ENCODE measurements at places on chromosomes 6 and 20.
A peak's percentile ranks its signal among the peaks of the same experiment; 100 is the strongest.

GRCh38 chr6:23282252-23283021 lies 713.1 kb downstream of the HDGFL1 start:
- no peak for DNase-seq

DNA sequence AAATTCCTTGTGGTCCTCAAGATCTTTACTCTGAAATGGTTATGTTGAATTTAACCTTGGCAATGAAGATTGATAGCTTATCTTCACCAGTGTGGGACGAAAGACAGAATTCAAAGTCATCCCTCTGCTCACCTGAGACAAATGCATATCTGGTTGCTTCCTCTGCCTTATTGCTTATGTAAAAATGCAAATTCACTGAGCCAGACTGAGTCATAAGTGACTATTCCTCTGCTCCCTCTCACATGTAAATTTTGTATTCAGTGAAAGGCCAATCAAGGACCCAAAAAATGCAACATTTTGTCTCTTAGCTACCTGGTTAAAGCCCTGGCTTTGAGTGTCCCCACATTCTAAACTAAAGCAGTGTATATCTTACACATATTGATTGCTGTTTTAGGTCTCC lies 593.1 kb upstream of the GJE1 start:
- no peak for DNase-seq

DNA sequence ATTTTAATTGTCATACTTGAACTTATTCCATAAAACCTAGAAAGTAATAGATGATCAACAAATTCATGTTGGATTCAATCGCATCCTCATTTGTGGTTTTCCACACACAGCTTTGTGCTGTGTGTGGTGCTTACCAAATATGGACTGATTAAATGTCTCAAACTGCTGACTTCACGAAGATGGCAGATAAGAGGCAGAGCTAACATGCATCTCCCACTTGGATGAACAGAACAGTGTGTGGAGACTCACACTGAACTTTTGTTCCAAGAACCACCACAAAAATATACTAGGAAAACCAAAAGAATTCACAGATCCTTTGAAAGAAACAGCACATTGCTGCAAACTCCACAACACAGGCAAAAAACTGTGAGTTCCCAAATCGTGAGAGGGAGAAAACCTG lies 603.7 kb downstream of the TENT5A start:
- DNase-seq: no peak

- no peak for DNase-seq
These were observed 142.2 kb upstream of the AFDN start for GRCh38 chr6:167684276-167685104.

DNA sequence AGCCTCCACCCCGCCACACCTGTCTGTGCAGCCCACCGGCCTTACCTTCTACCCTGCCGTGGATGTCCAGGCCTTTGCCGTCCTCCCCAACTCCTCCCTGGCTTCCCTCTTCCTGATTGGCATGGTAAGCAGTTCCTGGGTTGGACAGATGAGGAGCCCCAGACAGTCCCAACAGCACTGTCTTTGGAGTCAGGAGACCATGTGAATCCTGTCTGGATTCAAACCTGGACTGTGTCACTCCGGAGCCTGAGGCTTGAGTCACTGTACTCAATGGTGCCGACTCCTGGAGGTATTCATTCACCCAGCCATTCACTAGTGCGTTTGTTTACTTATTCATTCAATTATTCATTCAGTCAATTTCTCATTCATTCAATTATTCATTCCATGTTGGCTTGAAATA lies 20.0 kb upstream of the LBP start:
- no peak for DNase-seq

DNA sequence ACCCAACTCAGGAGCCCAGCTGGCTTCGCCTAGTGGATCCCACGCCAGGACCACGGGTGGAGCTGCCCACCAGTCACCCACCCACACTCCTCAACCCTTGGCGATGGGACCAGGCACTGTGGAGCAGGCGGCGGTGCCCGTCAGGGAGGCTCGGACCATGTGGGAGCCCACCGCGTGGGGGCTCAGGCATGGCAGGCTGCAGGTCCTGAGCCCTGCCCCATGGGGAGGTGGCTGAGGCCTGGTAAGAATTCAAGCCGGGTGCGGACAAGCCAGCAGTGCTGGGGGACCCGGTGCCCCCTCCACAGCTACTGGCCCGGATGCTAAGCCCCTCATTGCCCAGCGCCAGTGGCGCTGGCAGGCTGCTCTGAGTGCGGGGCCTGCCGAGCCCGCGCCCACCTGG lies 123.1 kb upstream of the LGSN start:
- no peak for DNase-seq

DNA sequence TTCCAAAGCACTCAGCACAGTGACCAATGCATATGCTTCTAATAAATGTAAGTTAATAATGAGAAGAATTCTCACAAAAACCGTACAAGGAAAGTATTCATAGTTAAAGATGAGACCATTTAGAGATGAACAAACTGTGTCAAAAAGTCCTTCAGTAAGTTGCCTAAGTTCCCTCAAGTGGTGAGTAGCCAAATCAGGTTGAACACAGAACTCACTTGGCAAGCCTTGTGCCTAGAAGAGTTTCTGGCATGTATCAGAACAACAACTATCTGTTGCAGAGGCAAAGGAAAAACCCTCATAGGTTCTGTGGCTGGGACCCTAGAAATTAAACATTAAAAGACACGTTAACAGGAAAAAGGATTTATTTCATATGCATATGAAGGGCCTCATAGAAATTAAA lies 129.6 kb upstream of the DOK5 start:
- no peak for DNase-seq

DNA sequence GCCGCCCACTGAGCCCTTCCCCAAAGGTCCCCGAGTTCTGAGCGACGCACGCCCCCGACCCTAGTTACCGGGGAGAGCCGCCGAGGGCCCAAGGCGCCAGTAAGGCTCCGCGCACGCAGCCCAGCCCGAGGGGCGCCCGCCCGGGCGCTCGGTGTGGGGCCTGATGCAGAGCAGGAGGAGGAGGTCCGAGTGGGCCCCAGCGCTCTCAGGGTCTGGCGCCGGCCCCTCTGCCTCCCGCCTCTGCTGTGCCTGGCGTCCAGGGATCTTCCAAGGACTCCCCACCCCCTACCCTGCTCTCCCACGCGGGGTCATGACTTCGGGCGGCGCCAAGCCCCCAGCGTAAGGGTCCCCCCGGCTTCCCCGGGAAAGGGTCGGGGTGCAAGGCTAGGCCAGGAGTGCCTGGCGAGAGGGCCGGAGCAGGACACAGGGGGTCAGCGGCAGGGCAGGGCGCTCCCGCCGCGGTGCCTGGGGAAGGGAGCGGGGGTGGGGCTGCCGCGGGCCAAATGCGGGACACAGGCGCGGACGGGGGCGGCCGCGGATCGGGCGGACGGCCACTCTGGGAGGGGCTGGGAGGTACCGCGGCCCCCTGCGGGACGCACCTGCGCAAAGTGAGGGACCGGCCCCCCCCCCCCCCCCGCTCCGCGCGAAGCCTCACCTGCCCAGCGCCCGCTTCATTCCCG lies 637 bp downstream of the ABHD12 start:
- peak; percentile 19 for DNase-seq

GRCh38 chr20:396252-396618 lies 11.9 kb upstream of the RBCK1 start:
- no peak for DNase-seq

GRCh38 chr6:137820425-137820824 lies 46.6 kb upstream of the TNFAIP3 start:
- no peak for DNase-seq

DNA sequence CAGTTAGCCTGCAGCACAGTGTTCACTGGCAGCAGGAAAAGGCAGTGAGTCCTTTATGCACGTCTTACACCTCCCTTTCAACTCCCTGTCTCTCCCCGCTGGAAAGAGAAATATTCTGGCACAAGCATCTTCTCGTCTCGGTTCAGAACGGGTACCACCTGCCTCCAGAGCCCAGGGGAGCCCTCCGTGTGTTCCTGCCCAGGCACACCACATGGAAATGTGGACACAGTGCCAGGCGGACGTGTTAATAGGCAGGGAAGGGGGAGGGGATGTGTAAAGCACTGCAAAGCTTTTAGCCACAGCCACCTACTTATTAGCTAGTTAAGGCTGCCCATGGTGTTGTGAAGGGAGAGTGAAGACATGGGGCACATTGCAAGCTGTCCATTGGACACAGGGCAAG lies 219.7 kb downstream of the FARS2 start:
- DNase-seq: no peak

DNA sequence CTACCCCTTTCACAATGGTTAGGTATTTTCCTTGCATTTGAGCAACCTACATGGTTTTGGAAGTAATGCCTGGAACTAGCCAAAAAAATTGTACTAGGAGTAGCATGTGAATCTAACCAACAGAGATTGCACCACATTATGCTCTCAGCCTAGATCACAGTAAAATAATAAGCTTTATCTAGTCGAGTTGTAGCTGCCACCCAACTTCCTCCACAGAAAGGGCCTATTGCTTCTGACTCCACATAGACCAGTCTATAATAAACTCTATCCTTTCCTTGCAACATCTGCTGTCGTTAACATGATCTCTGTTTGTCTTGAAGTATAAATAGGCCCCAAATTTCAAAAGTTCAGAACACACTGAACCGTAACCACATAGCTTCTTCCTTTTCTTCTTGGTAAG lies 375.5 kb downstream of the PKHD1 start:
- no peak for DNase-seq

GRCh38 chr20:10134176-10134575 lies 84.5 kb upstream of the SNAP25 start:
- no peak for DNase-seq

DNA sequence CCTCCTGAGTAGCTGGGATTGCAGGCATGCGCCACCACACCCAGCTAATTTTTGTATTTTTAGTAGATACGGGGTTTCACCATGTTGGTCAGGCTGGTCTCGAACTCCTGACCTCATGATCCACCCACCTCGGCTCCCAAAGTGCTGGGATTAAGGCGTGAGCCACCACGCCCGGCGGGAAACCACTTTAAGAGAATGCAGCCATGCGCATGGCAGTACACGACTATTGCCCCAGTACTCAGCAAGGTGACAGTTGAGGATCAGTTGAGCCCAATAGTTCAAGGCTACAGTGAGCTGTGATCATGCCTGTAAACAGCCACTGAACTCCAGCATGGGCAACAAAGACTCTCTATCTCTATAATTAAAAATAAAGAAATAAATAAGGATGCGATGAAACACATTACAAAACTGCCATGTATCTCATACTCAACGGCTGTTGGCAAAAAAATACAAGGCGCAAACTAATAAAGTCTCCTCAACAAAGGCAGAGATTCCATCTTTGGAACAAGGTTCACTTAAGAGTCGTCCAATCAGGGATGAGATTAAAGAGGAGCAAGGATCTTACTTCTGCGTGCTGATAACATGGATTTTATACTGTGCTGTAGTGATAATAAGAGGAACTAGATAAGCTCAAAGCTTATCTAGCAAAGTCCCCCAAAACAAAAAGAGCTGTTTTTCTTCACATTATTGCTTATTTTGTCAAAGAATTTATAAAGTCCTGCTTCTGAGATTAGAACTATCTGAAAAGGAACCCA lies 51.1 kb downstream of the STAU1 start:
- DNase-seq: no peak

DNA sequence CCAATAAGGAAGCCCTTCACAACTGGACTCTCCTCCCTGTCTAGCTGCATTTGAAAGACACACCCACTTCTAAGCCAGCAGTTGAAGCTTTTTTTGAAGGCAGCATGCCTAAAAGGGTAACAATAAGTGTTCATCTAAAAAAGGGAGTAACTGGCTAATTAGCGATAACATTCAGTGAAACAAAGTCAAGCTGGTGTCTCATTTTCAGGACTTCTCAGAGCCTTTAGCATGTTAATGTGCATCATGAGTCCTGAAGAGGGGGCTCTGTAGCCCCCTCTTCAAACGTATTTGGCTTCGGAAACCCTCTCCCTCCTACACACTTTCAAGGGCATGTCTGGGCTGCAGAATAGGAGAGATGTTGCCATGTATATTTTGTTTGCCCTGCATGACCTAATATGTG lies 28.1 kb downstream of the SLC22A23 start:
- no peak for DNase-seq

- DNase-seq: no peak
These were observed 1.2 kb downstream of the ATF6B start for GRCh38 chr6:32126880-32127279.

GRCh38 chr6:91083211-91083610 lies 496.3 kb upstream of the MAP3K7 start:
- DNase-seq: no peak

DNA sequence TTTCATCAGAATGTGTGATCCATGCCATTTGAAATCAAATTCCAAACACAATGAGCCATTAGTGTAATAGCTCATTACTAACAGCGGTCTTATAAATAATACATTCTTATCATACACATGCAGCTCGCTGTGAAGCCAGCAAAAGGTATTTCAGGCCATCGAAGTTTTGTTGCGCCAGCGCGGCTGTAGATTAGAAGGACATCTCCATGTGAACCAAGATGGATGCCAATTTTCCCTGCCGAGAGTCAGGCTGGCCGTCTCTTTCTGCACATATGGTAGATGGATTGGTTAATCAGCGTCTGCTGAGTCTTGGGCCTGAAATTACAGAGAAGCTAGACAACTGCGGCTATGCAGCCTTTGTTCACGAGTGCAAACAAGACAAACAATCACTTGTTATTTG lies 44.1 kb downstream of the CFAP61 start:
- no peak for DNase-seq

- DNase-seq: no peak
These were observed 21.0 kb upstream of the NCOA3 start for GRCh38 chr20:47480705-47481104.

GRCh38 chr6:169988769-169989550 lies 237.5 kb downstream of the ERMARD start:
- no peak for DNase-seq

DNA sequence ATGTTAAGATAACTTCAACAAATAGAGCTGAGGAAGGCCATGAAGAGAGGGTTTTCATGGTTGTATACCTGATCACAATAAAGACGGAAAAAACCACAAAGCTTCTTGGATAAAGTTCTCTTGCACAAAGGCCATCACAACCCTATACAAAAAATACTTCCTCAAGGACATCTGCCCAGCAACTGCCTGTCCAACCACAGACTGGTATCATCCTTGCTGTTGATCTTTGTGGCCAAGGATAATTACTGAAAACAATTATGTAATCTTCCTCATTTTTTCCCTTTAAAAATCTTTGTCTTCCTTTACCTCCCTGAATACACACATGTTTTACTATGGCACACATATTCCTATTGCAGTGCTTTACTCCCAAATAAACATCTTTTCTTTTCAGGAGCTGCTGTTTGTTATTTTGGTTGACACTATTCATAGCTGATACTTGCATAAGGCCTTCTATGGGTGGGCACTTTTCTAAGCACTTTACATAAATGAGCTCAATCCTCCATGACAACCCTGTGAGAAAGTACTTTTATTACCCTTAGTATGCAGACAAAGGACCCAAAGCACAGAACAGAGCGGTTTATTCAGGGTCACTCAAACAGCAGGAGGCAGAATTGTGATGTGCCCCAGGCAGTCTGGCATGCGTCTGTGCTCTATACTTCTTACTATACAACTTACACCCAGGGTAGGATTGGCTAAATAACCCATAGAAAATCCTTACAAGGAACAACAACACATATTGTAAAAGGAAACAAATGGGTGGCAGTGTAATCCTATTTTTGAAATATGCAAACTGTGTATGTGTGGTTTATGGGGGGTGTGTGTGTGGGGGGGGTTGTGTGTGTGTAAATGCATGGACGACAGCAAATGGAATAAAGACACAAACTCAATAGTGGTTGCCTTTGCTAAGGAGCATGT lies 35.1 kb downstream of the SNRNP48 start:
- DNase-seq: no peak
